ENCODE measurements at places on chromosomes 6 and 20.
A peak's percentile ranks its signal among the peaks of the same experiment; 100 is the strongest.

GRCh38 chr6:153976921-153977693 lies 61.9 kb upstream of the OPRM1 start:
- no peak for DNase-seq

DNA sequence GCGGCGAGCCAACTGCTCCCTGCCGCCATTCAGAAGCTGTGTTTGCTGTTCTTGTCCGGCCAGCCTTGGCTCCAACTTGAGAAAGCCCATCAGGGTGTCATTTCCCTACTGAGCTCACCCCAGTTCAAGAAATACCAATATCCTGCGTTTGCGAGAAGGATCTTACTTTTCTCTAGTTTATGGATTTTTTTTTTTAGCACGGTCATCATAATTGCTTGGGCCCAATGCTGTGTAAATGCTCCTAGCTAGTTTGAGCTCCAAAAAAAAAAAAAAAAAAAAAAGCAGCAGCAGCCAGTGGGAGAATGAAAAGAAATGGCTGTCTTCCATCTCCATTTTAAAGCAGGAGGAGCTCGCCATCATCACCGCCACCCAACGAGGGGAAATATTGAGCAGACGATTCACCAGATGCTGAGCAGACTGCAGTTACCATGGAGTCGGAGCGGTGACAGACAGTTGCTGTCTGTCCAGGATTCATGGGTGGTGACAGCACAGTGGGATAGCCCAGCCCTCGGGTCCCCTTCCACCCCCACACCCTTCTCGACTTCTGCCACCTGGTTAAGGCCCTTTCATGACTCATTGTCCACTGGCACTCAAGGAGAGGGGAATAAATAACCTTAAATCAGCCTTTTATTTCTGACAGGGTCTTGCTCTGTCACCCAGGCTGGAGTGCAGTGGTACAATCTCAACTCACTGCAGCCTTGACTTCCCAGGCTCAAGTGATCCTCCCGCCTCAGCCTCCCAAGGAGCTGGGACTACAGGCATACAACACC lies 132.4 kb upstream of the SNX9 start:
- DNase-seq, result no peak

- DNase-seq, result no peak
These were observed 2.8 kb downstream of the CDC25B start for GRCh38 chr20:3798908-3799248.

GRCh38 chr20:32470025-32470861 lies 112.1 kb downstream of the ASXL1 start:
- peak; percentile 54 for DNase-seq

- DNase-seq, result no peak
These were observed 19.2 kb upstream of the PTGIS start for GRCh38 chr20:49587111-49587570.

DNA sequence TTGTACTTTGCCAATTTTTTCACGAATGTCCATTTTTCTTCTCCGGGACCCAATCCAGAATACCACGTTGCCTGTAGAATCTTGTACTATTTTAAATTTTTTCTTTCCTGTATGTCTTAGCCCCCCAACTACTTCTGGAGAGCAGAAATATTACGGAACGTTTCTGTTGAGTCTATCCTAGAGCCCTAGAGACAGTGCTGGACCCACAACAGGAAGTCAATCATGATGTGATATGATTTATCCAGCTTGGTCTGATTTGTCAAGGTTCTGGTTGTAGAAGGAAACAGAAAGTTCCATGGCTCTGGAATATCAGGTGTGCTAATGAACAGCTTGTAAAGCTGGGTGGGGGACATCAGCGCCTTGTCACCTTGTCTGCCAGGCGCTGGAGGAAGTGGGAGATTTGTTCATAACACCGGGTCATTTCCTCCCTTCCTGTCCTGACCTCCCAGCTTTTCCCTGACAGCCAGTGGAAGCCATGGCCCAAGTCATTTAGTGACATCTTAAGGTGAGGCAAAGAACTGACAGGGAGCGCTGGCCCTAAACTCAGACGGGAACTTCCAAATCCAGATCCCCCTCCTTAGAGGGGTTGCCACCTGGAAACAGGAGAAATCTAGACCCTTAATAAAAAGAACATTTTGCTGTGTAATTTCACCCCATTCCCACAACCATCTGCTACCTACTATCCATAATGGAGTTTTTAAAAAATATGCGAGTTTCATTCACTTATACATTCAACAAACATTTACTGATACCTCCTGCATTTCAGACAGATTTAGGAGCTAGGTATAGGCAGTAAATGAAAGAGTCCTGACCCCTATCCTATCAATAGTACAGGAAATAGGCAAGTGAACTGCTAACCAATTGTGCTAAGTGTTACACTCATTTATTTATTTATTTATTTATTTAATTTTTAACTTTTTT lies 130.5 kb downstream of the ZFP64 start:
- no peak for DNase-seq

- peak; percentile 60 for DNase-seq
These were observed 168.9 kb upstream of the CENPW start for GRCh38 chr6:126170978-126171382.

GRCh38 chr6:24330137-24330732 lies 27.6 kb downstream of the DCDC2 start:
- DNase-seq, result no peak

- DNase-seq, result no peak
These were observed 39.0 kb downstream of the MAN1A1 start for GRCh38 chr6:119310486-119311036.

DNA sequence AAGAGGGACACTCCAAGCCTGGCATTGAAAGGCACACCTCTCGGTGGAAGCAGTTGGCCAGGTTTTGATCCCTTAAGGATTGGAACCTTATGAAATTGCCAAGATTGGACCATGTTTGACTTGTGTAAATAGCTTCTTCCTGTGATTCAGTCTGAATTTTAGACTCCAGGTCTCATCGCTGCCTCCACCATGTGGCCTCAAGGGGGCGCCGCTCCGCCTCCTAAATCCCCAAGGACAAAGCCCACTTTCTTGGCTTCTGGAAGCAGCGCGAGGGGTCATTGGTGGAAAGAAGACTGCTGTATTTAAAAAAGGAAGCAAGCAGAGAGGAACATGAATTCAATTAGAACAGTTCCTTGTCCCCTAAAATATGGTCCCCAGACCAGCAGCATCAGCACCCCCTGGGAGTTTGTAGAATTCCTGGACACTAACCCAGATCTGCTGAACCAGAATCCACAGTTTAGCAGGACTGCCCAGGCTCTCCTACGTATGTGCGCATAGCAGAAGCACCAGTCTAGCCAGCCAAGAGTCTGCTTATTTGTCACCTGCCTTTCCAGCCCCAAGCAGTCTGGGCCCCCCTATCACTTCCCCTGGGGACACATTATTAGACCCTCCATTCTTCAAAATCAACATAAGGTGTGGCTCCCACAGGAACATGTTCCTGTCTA lies 108.5 kb downstream of the LY86 start:
- DNase-seq, result peak; percentile 73

DNA sequence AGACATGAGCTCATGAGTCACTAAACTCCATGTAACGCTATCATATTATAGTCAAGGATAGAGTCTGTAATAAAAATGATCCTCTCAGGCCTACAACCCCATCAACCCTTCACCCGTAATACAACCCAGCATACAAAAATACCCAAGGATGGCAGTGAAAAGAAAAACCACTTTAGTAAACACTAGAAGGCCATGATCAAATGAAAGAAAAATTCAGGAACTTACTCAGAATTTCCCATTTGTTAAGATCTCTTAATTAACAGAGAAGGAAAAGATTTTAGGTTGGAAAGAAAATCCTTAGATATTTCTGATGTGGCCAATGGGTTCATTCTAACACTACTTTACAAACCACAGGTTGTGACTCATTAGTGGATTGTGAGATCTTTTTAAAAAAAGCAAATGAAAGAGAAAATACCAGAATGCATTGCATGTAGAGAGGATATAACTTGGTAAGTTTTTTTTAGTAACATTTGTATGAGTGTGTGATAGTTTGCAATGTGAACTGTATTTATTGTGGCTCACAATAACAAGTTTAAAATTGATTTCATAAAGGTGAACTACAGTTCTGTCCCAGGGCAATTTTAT lies 8.0 kb upstream of the UBE2J1 start:
- no peak for DNase-seq

- DNase-seq, result no peak
These were observed 105.7 kb downstream of the SMLR1 start for GRCh38 chr6:130932921-130933320.

GRCh38 chr20:19310541-19310940 lies 98.1 kb downstream of the SLC24A3 start:
- DNase-seq, result no peak

DNA sequence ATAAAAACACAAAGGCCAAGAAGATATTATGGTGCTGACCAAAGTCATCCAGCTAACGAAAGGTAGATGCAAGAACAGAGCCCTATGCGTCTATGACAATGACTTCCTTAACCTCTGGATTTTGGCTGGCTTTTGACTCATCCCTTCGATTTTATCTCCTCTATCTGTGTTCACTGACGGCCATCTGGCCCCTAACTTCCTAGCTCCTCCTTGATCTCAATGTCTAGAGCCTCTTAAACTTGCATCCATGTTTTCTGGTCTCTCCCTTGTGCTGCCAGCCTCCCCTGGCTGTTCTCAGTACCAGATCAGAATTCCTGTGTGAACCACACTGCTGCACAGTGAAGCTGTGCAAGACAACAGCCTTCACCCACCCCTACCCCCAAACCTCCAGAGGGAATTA lies 452.9 kb downstream of the UTRN start:
- DNase-seq, result no peak

DNA sequence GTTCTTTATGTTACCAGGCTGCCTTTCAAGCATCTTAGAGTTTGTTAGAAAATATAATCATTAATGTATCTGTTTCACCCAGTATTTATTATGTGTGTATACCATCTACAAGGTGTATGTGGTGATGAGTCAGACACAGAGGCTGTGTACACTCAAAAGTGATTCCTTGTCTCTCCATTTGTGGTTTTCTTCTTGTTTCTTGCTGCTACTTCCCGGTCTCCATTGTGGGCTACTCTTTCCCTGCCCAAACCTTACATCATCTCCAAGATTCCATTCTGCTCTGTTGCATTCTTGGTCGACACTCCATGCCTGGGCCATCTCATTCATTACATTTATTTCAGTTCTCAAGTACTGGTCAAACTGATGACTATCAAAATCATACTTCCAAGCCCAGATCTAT lies 182.2 kb upstream of the STXBP5 start:
- no peak for DNase-seq

GRCh38 chr20:36491901-36492617 lies 49.3 kb upstream of the MYL9 start:
- peak; percentile 58 for DNase-seq

GRCh38 chr6:137764464-137764863 lies 102.6 kb upstream of the TNFAIP3 start:
- no peak for DNase-seq

DNA sequence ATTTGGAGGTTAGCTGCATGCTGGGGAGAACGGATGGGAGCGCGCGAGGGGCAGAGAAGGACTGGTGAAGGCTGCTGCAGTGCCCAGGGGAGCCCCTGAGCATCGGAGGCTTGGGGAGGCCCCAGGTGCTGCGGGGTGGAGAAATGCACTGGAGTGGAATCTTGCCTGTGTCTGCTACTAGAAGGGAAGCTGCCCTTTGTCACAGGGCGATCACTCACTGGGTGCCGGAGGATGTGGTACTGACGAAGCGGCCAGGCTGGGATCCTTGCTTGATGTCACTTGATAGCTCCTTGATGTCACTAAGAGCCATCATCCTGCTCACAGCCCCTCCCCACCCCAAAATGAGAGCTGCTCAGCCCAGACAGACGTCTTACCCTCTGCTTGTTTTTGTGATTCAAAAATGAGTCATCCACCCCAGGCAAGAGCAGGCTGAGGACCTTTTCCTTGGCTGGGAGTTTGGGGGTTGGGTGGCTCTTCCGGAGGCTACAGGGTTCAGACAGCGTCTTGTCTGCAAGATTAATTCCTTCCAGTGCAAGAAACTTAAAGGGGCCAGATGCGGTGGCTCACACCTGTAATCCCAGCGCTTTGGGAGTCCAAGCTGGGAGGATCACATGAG lies 62.6 kb upstream of the PMEPA1 start:
- no peak for DNase-seq

DNA sequence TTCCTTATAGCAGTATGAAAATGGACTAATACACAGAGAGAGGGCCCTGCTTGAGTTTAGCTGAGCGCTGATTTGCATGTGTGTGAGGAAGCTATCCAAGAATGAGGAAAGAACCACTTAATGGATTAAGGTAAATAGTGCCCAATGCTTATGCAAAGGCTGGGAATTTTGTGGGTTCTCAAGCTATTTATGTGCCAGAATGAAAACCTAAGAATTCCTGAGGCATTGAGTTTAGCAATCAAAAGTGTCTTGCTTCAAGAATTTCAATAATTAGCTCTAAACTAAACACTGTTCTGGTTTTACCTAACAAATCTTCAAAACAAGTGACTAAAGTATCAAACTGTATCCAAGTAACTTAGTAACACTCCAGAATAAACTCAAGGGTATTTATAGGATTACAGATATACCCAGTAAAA lies 7.0 kb upstream of the OR14J1 start:
- DNase-seq, result no peak

- DNase-seq, result no peak
These were observed 869 bp upstream of the CST5 start for GRCh38 chr20:23880417-23880816.

DNA sequence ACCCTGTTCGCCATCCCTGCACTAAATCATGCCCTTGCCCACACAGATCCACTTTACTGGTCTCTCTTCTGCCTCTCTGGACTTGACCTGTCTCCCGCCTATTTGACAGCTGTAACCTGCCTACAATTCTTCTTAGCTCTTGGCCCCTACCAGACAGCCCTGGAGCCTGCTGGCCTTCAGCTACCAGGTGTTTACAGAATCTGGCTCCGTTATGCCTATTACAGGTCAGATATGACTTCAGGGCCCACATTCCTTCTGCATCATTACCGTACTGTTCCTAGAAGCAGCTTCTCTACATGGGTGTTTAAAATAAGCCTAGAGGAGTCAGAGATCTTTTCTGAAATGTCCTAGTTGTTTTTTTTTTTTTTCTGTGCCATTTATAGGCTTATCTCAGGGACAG lies 45.4 kb upstream of the CCN6 start:
- no peak for DNase-seq

DNA sequence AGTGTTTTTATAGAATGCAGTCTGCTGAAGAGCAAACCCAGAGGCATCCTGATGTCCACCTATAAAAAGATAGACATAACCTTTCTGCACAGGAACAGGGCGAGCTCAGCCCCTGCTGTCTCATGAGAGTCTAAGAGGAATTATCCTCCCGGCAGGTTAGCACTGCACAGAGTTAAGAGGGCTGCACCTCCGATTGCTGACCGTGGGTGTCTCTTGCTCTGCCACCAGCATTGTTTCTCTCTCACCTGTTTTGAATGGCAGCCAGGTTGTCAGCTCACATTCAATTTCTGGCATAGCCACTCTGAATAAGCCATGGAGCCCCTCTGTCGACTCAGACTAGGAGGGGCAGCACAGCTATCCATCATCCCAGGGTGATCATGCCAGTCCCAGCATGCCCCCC lies 211.2 kb downstream of the PHACTR1 start:
- DNase-seq, result no peak
